ENCODE measurements at places on chromosomes 13 and 19.

- DNase-seq = no peak
Observed at GRCh38 chr13:30798776-30799355, 63.5 kb downstream of the ALOX5AP start.

DNA sequence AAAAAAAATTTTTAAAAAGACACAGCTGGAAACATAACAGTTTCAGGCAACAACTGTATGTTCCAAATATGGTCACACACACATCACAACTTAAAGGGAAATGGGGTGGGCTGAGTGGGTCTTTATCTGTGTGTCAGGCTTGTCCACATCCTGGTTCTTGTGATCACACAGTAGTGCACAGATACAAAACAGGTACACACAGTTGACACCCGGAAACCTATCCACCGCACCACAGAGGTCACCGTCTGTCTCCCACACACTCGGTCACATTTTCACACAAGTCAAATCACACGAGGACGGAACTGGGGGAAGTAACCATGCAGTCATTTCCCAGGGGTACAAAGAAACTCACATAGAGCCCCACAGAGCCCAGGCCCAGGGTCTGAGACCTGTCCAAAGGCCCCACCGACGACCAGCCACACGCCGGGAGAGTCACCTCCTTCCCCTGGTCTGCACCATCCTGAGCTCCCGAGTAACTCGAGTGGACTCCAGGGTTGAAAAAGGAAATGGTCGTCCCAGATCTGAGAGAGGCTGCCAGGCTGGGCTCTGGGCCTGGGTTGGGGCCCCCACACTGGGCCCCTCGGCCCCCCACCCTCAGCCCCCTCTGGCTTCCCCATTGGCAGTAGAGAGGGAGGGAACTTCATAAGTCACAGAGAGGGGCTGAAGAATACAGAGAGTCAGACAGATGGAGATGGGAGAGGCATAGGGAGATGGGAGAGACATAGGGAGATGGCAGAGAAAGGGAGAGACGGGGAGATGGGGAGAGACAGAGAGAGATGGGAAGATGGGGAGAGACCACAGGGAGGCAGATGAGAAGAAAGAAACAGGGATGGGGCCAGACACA lies 1.3 kb upstream of the PPAN start:
- DNase-seq = no peak

DNA sequence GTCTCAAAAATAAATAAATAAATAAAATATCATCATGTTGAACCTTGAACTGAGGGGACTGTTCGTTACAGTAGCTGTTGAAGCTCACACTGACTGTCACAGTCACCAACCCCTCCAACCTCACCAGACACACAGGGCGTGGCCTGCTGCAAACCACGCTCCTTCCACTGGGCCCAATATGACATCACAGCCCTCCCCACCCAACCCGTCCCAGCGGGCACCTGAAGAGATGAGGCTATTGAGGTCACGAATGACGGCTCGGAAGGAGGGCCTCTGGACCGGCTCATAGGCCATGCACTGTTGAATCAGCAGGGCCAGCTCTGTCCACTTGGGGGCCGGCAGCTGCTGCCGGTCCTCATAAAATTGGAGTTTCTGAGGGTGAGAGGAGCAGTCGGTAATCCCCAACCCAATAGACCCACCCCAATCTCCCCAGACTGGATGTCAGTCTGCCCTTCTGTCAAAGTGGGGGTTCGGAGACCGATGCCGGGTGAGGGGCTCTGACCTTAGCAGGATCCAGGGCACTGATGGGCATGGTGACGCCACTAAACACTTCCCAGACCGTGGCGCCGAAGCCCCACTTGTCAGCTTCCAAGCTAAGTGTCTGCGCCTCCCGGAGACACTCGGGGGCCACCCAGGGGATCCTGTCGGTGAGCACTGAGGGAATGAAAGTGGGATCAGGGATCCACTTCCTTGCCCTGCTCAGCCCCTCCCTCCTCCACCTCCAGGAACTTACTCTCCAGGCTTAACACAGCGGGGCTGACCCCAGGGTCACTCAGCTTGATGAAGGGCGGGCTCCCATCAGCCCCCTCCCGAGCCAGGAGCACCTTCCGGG lies 13.2 kb downstream of the JAK3 start:
- DNase-seq = no peak

GRCh38 chr13:27064252-27064995 lies 107.2 kb downstream of the USP12 start:
- DNase-seq = no peak

GRCh38 chr13:44044547-44045179 lies 165.0 kb downstream of the LACC1 start:
- DNase-seq = no peak

- no peak for DNase-seq
Observed at GRCh38 chr13:32428581-32429432, 877 bp upstream of the N4BP2L1 start.

DNA sequence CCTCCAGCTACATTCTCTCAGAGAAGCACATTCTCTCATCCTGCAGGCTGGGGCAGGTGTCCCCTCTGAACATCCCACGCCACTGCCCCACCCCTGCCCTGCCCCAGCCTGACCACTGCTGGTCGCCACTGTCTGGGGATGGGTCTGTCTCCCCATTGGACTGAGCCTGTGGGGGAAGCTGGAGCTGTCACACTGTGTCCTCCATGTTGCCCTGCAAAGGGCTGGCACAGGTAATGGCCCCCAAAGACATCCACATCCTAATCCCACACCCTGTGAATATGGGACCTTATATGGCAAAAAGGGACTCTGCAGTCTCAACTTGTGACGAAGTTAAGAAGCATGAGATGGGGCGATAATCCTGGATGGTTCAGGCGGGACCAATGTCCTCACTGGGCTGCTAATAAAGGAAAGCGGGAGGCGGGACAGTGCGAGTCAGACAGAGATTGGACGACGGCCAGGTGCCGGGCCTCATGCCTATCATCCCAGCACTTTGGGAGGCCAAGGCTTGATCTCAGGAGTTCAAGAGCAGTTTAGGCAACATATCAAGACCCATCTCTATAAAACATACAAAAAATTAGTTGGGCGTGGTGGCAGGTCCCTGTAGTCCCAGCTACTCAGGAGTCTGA lies 9.1 kb downstream of the AP2S1 start:
- no peak for DNase-seq

DNA sequence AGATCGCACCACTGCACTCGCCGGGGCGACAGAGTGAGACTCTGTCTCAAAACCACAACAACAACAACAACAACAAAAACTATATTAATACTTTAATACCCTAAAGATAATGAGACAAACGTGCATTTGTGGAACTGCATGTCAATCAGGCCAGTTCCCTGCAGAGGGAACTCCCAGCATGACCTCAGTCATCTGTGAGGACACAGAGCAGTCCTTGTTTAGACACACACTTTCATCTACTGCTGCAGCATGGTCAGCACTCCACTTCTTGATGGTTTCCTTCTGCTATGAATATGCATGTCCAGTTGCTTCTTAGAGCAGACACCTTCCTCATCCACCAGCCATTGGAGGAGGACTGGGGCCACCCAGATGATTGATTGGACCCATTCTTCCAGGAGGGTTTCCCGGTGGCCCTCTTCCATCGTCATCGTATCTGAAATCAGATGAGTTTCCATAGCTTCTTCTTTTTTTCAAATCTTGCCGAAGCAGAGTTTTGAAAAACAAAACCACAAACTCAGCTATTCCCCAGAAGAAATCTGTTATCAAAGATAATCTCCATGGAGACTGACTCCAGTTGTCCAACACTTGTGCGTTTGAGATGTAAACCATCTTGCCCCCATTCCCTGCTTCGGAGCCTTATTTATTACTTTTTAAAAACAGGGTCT lies 26.5 kb downstream of the ZNF607 start:
- peak; percentile 10 for DNase-seq

GRCh38 chr19:10544753-10545251 lies 1.1 kb downstream of the ATG4D start:
- DNase-seq = no peak

- DNase-seq = no peak
Observed at GRCh38 chr19:49677231-49677900, at the start of gene PRMT1. PRMT1 (plus strand) TSS chr19:49677271; CDS start chr19:49677281, 10 bp downstream.

DNA sequence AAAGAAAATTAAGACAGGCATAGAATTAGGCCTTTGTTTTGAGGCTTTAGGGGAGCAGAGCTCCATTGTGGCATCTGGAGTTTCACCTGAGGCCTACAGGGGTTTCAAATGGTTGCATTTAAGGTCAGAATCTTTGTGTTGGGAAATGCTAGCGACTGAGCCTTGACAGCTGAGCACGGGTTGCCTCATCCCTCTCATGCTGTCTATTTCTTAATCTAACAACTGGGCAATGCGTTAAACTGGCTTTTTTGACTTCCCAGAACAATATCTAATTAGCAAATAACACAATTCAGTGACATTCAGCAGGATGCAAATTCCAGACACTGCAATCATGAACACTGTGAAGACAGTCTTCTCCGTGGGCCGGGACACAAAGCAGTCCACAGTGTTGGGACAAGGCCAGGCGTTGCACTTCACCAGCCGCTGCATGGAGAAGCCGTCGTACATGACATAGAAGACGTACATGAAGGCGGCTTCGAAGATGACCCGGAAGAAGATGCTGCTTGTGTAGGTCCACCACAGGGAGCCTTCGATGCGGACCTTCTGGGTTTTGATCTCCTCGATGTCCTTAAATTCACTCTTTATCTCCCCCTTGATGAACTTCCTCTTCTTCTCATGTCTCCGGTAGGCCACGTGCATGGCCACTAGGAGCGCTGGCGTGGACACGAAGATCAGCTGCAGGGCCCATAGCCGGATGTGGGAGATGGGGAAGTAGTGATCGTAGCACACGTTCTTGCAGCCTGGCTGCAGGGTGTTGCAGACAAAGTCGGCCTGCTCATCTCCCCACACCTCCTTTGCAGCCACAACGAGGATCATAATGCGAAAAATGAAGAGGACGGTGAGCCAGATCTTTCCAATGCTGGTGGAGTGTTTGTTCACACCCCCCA lies 3.8 kb downstream of the GJB2 start:
- DNase-seq = no peak

DNA sequence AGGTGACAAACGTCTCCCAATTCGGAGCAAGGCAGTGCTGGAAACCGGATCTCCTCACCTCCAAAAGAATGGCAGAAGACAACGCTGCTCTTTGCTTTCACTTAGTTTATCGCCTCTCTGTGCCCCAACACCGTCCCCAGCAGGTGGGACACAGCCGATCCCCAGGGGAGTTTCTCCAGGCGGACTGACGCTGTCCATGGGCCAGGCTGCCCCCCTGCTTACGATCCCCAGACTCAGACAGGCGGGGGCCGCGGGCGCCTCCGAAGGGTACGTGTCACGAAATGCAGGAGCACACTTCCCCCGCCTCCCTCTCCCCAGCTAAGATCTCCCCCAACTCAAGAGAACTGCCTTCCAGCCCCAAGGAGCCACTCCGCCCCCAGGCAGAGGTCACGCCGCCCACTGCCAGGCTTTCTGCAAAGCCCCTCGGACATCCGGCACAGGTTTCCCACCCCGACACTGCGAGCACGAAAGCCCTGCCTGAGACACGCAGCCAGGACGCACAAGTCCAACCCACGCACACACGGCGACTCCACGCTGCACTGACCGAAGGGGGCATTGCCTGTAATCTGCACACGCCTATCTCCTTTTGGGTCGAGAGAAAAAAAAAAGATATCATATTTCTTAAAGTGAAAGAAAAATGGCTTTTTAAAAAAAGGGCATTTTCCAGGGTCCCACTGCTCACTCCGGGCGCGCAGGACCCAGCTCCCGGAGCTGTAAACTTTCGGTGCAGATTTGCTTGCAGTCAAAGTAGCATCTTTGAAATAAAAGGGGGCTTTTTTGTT lies 2.0 kb downstream of the SPRY2 start:
- peak; percentile 80 for DNase-seq

DNA sequence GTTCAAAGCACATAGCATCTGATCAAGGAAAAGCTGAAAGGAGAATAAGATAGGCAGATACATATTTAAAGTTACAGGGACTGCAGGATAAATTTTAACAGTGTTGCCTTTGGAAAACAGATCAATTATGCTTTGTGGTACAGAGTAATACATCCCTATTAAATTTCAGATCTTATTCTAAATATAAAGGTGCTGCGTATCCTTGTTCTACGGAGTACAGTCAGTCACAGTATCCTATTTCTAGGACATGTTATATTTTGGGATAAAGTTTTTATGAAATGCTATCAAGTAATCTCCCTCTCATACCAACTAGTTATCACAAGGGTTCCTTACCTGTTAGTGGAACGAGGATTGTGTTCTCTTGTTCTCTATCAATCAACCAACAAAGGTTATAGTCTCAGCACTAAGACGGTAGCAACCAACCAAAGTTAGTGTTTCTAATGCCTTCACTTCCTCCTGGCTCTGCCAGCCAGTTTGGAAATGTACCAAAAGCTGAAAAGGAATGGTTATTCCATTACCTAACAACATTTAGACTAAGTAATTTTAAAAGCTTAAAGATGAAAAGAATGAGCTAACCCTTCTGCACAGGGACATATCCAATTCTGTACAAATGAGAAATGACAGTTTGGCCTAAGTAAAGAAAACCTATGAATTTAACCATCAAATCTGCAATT lies 35.2 kb downstream of the TSC22D1 start:
- DNase-seq = no peak

GRCh38 chr13:53092931-53093330 lies 64.3 kb downstream of the OLFM4 start:
- DNase-seq = no peak

DNA sequence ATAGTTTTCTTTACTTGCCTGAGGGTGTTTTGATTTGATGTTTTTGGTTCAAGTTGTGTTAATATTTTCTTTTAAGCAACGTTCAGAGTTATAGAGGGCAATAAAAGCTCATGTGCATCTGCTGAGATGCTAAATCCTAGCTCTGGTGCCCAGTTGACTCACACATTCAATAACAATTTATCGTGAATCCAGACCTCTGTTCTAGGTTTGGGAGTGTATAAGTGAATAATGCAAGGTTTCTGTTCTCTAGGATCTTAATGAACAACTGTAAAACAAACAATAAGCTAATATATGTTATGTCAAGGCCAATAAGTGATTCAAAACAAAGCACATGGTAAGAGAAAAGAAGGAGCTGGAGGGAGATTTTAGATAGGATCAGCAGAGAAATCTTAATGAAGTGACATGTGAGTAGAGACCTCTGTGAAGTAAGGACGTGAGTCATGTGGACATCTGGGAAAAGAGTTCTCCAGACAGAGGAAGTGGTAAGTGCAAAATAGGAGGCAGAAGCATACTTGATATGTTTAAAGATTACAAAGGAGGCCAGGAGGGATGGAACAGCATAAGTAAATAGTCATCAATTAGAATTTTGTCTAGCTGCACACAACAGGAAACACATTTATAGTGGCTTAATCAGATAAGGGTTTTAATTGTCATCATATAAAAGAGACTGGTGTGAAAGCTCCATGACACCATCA lies 278.5 kb upstream of the HTR2A start:
- no peak for DNase-seq

DNA sequence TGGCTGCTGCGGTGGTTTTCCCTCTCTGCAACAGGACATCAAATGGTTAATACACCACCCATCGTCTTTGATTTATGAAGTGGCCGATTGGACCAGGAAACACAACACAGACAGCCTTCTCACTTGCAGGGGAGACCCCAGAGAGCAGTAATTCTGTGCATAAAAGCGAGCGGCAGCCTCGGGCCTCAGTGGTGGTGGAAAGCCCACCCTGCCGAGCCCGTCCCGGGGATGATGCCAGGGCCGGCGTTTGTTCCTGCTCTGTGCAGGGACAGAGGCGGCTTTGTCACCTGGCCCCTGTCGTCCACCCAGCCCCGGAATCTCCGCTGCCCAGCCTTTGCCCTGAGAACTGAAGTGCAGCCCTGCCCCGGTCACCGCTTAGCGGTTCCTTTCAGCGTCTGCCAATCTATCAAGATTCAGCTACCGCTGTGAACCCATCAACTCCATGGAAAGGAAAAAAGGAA lies 184.4 kb downstream of the TSHZ3 start:
- DNase-seq = no peak

GRCh38 chr19:53019684-53020083 lies 6.0 kb downstream of the ERVV-1 start:
- DNase-seq = no peak
